Activated T-cell treated with anti-CD3 and anti-CD28 coated beads for 48 hours (primary cell): ENCODE measurements at places on chromosomes 4 and X.
A peak's percentile ranks its signal among the peaks of the same experiment; 100 is the strongest.

DNA sequence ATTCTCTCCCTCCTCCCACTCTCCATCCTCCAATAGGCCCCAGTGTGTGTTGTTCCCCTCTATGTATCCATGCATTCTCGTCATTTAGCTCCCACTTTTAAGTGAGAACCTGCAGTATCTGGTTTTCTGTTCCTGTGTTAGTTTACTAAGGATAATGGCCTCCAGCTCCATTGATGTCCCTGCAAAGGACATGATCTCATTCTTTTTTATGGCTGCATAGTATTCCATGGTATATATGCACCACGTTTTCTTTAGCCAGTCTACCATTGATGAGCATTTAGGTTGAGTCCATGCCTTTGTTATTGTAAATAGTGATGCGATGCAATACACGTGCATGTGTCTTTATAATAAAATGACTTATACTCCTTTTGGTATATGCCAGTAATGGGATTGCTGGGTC is 100.3 kb upstream of the USP9X start:
- DNase-seq, result no peak

DNA sequence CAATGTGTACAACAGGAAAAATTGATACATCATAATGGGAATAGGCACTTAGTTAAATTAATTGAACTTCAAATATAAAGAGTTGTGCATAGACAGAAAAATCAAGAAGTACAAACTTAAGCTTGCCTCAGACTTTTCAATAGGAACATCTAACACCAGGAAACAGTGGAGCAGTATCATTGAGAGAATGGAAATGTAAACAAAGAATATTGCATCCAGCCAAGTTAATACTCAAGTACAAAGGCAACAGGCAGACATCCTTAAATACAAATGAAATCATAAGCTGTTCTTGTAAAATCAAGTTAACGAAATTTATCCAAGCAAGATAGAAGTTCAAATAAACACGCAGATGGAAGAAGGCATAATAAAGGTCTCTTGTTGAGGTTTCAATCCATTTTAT is 71.2 kb upstream of the TLR2 start:
- no peak for DNase-seq

DNA sequence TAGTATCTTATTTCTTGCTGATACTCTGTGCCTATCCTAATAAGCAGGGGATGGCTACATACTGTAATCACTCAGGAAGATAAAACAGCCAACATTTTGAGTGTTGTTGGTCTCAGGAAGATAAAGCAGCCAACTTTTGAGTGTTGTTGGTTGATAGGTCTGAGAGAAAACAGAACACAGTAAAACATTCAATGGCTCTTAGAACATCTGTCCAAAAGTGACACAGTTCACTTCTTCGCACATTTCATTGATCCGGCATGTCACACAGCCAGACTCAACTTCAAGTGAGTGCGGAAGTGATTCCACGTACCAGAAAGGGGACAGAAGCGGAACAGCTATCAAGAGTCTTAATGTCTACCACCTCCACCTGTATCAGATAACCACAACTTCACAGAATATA is 87.3 kb upstream of the DMD start:
- no peak for DNase-seq

DNA sequence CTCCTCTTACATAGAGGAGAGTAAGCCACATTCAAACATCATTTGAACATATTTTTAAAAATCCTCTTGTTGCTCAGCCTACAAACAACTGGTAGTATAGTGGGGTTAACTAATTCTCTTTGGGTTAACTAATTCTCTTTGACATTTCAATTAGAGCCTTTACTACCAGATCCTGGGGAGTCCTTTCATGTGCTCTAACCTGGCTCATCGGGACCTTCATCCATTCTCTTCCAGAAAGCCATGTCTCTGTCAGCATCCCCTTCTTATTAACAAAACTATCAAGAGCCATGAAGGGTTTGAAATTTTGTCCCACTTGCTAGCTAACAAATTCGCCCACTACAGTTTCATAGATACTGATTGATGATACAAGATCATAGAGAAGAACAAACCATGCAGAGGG is 349.8 kb upstream of the PABPC4L start:
- no peak for DNase-seq

DNA sequence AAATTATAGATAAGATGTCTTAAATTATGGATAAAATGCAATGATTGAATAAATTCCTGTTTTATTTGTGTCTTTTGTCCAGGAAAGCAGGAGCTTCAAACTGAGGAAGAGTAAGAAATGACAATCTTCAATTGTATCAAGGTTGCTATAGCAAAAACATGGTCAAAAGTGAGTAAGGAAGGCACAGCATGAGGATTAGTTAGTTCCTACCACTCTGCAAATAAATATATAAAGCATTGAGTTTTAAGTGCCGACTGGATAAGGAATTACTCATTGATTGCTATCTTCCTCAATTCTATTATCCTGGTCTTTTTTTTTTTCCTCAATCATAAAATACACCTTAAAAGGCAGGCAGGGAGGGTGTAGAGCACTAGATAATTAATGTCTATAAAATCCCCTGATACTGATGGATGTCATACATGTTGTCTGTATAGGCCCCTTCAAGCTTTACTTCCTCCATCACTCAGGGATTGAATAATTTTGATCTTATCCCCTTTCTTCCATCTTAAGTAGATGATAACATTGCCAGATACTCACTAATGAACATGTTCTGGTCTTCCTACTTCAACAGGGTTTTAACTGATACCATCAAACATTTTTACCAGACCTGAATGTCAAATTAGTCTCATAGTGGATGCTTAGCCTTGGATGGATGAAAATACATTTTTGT is 86.6 kb downstream of the MID1 start:
- no peak for DNase-seq

GRCh38 chrX:39450234-39450977 is 647.4 kb downstream of the BCOR start:
- DNase-seq, result no peak

DNA sequence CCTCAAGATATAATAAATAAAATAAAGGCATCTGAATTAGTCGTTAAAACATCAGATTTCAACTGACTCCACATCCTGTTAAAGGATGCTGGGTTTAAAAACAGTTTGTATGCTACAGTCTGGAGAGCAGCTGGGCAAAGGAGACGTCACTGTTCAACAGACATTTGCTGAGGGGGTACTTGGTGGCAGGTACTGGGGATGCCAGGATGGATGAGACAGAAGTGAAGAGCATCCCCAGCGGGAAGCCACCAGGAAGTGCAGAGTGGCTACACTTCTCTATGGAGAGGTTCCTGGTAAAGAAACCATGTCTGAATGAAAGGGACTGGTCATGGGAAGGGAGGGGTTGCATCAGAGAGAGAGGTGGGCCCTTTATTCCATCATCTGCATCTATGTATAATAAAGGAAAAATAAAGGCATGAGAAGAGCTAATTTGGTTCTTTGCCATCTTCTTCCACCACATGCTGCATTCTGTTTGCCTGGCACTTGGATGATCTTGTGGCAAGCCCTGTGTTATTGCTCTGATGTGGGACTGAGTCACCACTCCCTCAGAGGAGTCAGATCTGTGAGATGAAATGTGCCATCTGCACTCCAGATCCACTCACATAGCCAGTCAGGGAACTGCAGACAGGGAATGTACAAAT is 145.0 kb downstream of the SOWAHB start:
- DNase-seq, result no peak

DNA sequence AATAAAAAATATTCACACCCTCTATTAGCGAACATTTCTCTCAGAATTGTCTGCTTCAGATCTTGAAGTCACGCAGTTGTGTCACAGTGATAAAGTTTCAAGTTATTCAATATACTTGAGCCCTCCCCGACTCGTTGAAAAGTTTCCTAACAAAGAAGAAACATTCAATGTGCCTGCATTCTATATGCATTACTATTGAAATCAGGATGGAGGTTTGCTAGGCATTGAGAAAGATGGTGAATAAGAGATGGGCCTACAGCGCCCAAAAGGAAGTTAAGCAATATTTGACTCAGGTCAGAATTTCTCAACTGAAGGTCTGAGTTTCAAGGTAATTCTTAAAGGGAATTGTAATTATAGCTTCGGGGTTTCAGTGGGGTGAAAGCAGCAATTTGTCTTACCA is 6.1 kb downstream of the TCEANC start:
- no peak for DNase-seq

GRCh38 chrX:150482537-150483206 is 85.7 kb upstream of the MTM1 start:
- peak; percentile 34 for DNase-seq

- no peak for DNase-seq
Observed at GRCh38 chr4:88102026-88102425, 56.4 kb downstream of the ABCG2 start.

GRCh38 chrX:41303013-41303412 is 30.9 kb upstream of the DDX3X start:
- no peak for DNase-seq

GRCh38 chrX:80285131-80285773 is 135.0 kb upstream of the TENT5D start:
- no peak for DNase-seq

DNA sequence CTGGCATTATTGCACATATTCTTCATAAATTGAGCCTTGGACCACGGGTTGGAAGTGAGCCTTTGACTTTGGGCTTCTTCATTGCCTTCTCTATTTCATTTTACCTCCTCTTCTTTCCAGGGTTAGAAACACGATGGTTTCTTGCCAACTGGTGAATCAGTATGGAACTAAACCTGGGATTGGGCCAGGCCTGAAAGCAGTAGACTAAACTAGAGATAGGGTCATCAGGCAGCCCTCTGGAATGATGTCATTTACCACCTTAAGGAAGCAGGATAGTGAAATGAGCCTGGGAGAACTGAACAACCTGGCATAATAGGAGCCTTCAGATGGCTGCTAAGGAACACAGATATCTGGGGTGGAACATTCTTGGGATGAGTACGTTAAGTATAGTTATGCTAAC is 67.5 kb upstream of the ATP8A1 start:
- no peak for DNase-seq

- no peak for DNase-seq
Observed at GRCh38 chr4:71540749-71541269, 202.0 kb downstream of the SLC4A4 start.

GRCh38 chr4:73816814-73817213 is 19.7 kb upstream of the CXCL6 start:
- no peak for DNase-seq

DNA sequence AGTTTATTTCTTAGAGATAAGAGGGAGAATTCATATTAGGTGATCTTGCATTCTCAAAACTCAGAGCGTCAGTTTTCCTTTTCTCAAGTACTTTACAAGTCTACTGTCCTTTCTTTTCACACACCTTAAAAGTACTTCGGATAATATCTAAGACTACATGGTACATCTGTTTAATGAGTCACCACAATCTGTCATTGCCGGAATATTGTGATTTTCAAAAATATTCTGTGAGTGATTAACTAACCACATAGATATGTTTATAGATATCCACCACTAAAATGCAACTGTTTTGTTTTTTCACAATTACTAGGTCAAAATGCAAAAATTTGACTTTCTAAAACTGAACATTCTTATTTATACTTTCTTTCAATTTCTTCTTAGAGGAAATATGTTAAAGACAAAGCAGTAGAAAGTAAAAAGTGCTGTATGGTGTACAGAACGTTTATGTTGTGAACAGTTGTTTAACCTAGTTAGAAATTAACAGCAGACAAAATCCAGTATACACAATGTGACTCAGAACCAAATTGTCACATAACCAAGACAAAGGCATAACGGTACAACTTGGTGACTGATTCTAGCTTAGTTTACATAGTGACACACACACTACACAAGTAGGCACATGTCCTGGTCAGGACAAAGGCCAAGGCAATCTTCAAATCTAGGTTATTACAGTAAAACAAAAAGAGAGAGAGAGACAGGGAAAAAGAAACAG is 482.9 kb downstream of the NAF1 start:
- DNase-seq, result no peak

- DNase-seq, result no peak
Observed at GRCh38 chrX:1472975-1473374, 20.3 kb upstream of the ASMTL start.

GRCh38 chr4:600166-600565 is 24.1 kb upstream of the TMEM271 start:
- no peak for DNase-seq

DNA sequence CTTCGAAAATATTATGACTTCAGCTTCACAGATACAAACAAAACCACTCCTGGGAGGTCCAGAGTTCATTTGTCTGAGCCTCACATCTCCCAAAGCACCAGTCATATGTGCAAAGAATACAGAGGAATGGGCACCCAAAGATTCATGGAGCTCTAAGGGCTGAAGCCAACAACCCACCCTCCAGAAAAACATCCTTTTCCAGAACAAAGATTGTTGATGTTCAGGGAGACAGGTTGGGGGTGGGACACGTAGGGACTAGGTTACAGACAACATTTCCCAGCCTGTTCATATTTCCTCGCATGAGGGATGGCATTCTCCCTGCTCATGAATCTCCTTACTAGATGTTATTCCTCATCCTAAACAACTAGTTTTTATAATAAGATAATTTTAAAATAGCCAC is 71.2 kb downstream of the METTL14 start:
- DNase-seq, result no peak

GRCh38 chr4:2927016-2927695 is 36.0 kb downstream of the NOP14 start:
- no peak for DNase-seq

GRCh38 chr4:119152741-119153140 is 17.1 kb downstream of the MYOZ2 start:
- no peak for DNase-seq

DNA sequence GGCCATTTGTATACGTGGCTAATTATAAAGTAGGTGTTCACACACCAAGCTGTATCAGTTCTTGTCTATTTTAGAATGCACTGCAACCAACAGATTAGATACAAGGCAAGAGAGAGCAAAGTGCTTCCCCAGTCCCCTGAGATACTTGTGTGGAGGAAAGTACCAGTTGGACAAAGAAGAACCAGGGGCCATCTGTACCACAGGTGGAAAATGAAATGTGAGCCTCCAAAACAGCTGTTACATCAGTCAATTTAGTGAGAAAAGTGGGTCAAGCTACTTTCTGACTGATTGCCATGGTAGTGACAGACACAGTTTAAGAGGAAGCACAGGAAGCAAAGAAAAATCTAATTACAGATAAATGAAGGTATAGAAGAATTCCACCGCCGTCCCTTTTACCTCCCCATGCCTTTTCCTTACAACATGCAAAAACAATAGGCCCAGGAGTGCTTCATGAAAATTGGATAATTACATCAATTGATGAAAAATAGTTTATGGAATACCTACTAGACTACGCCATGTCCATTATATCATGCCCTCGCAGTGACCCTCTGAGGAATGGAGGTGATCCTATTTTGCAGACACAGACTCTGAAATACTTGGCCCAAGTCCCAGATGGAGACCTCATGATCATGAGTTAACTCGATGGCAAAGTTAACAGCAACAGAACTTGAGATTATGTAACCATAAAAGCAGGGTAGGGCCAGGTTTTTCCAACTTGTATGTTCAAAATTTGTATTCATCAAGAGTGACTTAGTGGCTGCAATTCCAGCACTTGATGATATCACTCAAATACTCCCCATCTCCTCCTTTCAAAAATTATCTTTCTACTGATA is 15.8 kb downstream of the SMPX start:
- DNase-seq, result no peak
